Suppressor macrophage treated with lipopolysaccharide for 1 hour (primary cell): ENCODE measurements at places on chromosomes 3 and 15.

- no peak for DNase-seq
Observed at GRCh38 chr3:43319376-43319775, 33.0 kb downstream of the SNRK start.

DNA sequence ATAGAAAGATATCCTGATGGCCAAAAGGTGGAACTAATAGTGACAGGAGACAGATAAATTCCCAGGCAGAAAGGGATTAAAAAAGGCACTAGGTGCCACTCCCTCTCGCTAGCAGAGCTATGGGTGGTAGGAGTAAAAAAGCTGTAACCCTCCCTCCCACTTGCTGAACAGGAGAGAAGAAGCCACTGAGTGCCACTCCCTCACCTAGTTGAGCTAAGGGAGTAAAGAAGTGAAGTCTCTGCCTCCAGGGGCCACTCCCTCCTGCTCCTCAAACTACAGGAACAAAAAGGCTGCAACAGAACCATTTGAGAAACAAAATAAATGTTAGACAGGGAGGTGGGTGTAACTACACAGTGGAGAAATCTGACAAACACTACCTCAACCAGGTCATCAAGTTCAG lies 276.2 kb upstream of the EPHA6 start:
- no peak for DNase-seq

DNA sequence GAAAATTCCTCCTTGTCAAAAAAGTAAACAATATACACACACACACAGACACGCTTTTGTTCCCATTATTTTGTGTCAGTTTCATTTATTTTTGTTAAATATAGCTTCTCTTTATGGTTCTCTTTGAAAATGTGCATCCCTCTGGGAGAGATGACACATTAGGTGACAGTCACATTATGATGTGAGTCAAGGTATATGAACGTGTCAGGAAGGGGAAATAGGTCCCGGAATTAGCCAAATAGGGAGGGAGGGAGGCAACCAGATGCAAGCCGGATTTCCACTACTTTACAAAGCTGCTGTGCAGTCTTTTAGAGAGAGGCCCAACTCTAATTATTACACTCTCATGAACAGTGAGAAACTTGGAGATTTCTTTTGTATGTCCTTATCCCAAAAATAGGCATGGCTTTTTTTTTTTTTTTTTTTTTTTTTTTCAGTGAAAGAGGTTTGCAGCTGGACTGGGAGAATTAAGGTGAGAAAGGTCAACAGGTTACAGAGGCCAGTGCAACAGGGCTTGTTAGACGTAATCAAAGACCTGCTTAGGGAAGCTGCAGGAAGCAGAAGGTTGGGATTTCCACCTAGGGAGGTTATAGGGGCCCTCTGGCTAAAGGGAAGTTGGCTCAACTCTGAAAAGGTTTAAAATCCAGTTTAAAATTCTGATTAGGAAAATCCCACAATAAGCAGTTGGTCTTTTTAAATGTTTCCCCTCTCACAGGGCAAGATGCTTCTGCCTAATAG lies 240.5 kb upstream of the UBE2E1 start:
- no peak for DNase-seq

GRCh38 chr15:55588815-55589115 lies 620 bp upstream of the PYGO1 start:
- DNase-seq, result no peak

DNA sequence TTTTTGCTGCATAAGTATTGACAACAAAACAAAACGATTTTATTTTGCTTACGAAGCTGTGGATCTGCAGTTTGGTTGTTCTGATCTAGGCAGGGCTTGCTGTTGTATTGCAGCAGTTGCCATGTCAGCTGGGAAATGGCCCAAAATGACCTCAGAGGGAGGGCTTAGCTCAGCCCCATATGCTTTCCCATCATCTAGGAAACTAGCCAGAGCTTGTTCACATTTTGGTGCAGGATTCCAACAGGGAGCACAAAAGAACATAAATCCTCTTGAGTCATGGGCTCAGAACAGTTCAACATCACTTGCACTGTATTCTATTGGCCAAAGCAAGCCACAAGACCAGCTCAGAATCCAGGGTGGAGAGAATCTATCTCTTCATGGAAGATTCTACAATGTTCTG lies 42.2 kb upstream of the ROBO2 start:
- no peak for DNase-seq

DNA sequence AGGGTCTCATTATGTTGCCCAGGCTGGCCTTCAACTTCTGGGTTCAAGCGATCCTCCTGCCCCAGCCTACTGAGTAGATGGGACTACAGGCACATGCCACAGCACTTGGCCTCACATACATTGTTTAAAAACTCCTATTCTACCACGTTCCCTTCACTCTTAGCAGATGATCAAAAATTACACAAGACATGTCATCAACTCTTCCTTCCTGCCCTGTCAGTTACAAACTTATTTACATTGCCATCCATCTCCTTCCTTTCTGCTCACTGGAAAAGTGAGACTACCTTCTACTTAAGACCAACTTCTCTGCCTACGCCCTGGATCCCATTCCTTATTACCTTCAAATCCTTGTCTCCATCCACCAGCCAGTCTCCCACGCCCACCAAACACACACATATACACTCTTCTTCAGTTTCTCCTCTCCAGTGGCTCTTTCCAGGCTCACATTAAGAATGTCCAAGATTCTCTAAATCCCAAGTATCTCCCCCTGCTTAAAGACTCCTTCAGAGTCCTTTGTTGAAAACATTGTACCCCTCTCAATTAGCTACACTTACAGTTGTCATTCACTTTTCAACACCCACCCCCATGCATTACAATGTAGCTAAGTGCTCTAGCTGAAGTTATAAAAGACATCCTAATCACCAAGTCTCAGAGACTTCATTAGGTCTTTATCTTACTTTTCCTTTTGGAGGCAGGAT lies 4.3 kb downstream of the PEAK1 start:
- DNase-seq, result peak; percentile 27

DNA sequence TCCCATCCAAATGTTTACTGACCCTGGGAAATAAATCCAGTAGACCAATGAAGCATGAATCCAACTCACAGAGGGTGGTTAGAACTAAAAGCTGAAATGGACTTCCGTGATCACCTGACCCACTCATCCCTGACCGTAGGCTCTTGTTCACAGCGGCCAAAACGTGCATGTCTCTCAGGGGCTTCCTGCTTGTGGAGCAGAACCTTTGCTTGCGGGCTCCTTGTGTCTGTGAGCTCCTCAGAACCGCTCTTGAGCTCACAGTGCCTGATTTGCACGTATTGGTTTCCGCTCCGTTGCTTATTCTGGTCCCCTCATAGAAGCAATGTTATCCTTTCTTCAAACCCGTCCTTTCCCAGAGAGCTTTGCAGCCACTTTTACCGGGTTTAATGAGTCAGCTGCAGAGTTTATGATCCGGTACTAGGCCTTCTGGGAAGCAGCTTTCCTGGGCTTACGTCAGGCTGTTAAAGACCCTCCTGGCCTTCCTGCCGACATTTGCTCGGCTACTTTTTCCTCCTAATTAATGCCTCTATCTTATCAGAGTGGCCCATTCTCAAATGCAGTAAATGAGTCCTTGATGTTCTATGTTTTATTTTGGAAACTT lies 35.4 kb downstream of the LIPC start:
- DNase-seq, result no peak

- no peak for DNase-seq
Observed at GRCh38 chr3:135083179-135083578, 288.1 kb downstream of the EPHB1 start.

DNA sequence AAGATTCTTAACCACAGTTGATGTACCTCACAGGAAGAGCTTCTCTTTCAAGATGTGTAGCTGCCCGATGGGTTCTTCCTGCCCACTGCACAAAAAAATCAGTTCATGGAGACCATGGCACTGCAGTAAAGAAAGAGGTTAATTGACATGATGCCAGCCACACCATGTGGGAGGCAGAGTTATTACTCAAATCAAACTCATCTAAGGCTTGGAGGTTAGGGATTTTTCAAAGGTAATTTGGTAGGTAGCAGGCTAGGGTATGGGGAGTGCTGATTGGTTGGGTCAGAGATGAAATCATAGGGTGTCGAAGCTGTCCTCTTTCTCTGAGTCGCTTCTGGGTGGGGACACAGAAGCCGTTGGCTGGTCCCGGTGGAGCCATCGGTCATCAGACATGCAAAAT lies 57.4 kb upstream of the BDH1 start:
- DNase-seq, result no peak

DNA sequence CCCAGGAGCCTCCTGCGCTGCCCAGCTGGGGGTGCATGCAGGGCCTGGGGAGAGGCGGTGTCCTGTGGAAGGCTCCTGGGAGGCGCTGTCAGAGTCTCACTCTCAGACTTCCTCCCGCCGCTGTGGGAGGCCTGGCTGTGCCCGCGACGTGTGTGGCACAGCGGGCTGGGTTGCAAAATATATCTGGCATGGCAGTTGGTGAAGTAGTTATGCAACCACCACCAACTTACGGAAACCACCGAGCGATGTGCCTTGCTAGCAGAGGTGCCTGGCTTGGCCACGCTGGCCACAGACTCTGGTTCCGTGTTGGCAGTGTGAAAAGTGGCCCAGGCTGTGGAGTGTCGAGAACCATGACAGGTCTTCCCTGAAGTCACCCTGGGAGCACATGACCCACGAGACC lies 30.6 kb upstream of the GATA2 start:
- DNase-seq, result peak; percentile 59

GRCh38 chr3:74643636-74644035 lies 29.2 kb upstream of the CNTN3 start:
- DNase-seq, result no peak
